ENCODE measurements at places on chromosomes 7 and 10.

DNA sequence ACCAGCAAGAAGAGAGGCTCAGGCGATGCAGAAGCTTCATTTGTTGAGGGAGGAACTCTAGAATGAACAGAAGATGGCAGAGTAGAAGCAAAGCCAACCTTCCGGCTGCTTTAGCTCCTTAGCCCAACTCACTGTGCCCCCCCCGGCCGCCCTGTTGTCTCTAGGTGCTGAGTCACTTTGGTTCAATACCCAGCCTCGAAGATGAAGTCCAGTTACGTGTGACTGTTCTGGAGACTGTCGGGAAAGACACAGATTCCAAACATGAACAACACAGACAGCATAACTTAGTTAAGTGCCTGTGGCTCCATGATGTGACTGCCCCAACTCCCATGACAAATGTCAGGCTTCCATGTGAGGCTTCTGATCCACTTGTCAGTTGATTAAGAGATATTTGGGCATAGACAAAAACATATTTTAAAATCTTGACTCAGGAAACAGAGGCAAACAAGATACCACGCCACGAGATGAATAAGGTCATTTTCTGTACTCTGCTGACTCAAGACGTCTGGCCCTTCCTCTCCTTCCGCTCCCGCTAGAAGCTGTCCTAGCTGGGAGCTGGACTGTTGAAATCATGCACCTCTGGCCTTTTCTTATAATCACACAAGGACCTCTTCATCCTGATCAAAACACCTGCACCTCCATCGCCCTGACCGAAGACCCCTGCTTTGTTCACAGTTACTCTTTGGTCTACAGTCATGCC, 199.3 kb downstream of the FRMD4A start:
- no peak for DNase-seq

DNA sequence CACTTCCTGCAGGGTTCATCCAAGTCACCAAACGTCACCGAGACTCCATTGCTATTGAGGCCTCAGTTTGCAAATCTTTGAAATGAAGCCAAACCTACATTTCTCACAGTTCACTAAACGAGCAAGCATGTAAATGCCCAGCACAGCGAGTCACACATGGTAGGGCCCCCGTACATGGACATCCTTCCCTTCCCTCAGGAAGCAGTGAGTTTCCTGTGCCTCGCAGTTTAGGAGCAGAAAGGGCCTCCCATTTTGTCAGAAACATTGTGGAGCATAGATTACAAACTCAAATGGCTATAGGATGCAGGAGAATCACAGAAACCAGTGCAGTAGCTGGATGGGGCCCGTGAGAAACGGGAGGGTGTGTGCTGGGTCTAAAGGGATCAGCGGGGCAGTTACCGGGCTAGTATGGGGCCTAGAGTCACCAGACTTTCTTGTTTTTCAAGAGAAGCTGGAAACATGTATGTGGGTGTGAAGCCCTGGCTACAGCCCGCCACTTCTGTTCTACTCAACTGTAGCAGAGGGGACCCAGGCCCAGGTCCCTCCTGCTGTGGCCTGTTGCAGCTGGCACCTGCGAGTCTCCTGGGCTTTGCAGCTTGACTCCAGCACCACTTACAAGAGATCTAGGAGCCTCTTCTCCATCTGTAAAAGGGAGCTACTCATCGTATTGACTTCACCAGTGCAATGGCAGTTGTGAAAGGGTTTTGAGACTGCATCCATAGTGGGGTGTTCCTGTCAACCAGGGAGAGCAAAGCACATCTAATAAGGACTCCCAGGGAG, 14.2 kb upstream of the SLC18A3 start:
- DNase-seq: no peak

- no peak for DNase-seq
These were observed 136.2 kb downstream of the DIP2C start for GRCh38 chr10:553233-553632.

- peak; percentile 24 for DNase-seq
These were observed 93.7 kb downstream of the CFAP58 start for GRCh38 chr10:104447331-104447730.

- no peak for DNase-seq
These were observed 19.3 kb upstream of the ZNF680 start for GRCh38 chr7:64581926-64582894.

GRCh38 chr7:97187067-97187466, 69.6 kb downstream of the SDHAF3 start:
- DNase-seq: peak; percentile 49

- no peak for DNase-seq
These were observed 36.9 kb downstream of the FOXL3 start for GRCh38 chr7:326809-327232.

GRCh38 chr10:17085011-17085725, 44.4 kb downstream of the CUBN start:
- no peak for DNase-seq

GRCh38 chr7:149714910-149715471, 58.4 kb downstream of the ZNF467 start:
- no peak for DNase-seq

DNA sequence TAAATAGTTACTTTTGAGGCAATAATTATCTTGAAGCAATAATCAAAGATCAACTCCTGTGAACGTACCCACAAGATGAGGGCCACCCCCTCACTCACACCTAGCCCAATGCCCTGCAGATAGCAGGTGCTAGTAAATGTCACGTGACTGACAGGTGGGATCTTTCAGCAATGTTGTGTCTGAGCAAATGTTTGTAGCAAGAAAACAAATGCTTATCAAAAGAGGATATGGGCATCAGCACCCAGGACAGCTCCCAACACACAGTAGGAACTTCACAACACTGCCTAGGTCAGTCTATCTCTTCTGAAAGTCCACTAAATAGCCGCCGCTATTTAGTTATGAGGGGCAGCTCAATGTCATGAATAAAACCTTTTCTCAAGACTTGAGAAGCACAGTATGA, 120.8 kb upstream of the PDLIM1 start:
- no peak for DNase-seq

- DNase-seq: no peak
These were observed 360.0 kb upstream of the IGFBP3 start for GRCh38 chr7:46281071-46281470.

DNA sequence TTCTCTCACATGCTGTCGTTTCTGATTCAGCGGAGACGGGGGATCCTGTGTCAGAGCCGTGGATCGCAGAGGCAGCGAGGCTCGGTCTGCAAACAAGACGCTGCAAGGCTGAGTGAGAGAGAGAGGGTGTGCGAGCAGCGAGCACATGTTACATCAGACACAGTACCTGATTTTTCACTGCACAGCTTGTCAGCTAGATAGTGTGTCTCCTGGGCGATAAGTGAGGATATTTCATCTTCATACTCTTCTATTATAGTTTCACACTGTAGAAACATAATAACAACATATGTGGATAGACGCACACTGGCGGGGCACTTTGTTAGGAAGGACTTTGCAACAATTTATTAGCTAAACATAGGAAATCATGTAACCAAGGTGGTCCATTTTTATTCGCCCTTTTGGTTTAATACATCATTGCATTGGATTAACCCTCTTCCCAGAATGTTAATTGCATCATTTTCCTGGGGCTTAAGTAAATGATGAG, 39.5 kb downstream of the CNPY1 start:
- DNase-seq: no peak

DNA sequence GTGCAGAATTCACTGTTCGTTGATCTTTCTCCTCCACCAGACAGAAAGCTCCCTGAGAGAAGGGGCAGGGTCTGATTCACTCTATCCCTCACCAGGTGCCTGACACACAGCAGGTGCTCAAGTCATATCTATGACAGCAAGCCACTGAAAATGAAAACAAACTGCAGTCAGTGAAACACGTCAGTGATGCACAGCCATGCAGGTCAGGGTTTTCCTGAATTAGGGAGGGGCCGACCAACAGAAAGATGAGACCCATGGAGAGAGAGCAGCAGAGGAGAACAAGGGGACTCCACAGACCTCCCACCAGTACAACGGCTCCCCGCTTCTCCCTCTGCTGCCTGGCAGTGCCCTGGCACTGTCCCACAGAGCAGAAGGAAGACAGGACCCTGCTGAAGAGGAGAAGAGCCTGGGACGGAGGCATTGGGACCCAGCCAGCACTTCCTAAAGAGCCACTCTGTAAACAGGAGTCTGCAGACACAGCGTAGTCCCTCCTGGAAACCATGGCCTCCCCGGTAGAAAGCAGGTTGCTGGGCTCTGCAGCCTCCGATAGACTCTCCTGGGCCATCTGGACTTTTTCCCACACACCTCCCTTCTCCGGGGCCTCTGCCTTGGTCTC, 50.3 kb downstream of the FAM53B start:
- no peak for DNase-seq

- DNase-seq: no peak
These were observed 6.5 kb upstream of the TSPAN13 start for GRCh38 chr7:16747102-16747501.

GRCh38 chr10:71447676-71448075, 51.0 kb downstream of the CDH23 start:
- peak; percentile 18 for DNase-seq

DNA sequence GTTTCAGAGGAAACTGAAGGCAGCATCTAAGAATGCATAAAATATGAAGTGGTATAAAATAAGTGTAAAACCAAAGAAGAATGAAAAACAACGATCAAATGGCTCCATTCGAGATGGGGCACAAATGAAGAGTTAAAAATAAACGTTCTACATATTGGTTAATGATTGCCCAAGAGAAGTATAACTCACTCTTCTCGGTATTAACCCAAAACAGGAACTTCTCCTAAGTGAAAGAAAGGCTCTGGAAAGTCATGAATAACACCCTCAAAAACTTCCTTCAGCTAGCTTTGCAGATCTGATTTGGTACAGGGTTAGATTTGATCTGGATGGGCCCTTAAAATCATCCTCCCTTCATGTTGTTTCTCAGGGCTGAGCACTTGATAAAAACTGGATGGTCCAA, 94.3 kb upstream of the ADO start:
- DNase-seq: no peak

GRCh38 chr10:7261351-7261750, 149.5 kb downstream of the SFMBT2 start:
- peak; percentile 52 for DNase-seq

GRCh38 chr7:108600399-108600798, 30.7 kb downstream of the DNAJB9 start:
- DNase-seq: no peak

DNA sequence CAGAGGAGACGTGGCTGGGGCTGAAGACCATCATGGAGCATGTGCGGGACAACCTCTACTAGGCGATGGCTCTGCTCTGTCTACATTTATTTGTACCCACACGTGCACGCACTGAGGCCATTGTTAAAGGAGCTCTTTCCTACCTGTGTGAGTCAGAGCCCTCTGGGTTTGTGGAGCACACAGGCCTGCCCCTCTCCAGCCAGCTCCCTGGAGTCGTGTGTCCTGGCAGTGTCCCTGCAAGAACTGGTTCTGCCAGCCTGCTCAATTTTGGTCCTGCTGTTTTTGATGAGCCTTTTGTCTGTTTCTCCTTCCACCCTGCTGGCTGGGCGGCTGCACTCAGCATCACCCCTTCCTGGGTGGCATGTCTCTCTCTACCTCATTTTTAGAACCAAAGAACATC, 22.0 kb upstream of the CPA5 start:
- peak; percentile 4 for DNase-seq

DNA sequence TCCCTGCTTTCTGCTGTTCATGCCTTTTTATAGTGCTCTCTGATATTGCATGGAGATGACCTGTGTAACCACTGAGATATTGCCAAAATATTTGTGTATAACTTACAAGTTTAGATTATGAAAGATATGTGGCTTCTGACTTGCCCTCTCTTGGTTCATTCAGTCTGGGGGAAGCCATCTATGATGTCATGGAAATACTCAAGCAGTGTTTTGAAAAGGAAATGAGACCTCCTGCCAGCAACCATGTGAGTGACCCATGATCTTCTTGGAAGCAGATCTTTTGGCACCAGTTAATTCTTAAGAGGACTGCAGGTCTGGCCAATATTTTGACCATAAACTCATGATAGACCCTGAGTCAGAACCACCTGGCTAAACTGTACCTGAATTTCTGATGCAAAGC, 183.0 kb downstream of the THSD7A start:
- DNase-seq: peak; percentile 21

DNA sequence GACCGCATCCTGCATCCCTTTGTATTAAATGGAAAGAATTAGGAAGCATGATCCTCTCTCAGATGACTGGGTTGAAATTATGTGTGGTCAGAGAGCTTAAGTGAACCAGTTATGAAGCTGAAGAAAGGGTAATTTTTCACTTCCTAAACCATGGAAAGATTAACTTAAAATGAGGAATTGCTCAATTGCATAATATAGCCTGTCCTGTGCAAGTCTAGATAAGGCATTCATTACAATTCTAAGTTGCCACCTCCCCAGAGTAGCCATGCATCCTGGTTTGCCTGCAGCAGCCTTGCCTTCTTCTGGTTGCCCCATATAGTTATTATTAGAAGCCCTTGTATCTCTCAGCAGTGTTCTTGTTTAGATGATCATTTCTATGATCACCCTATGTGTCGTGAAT, 45.3 kb downstream of the STARD3NL start:
- no peak for DNase-seq

- DNase-seq: no peak
These were observed 35.7 kb downstream of the WIPI2 start for GRCh38 chr7:5225616-5226290.
